ENCODE measurements at places on chromosomes 4 and X.

GRCh38 chr4:20506827-20507226 is 193.4 kb upstream of the PACRGL start:
- DNase-seq = no peak

GRCh38 chr4:154503598-154503997 is 12.0 kb upstream of the DCHS2 start:
- DNase-seq = no peak

DNA sequence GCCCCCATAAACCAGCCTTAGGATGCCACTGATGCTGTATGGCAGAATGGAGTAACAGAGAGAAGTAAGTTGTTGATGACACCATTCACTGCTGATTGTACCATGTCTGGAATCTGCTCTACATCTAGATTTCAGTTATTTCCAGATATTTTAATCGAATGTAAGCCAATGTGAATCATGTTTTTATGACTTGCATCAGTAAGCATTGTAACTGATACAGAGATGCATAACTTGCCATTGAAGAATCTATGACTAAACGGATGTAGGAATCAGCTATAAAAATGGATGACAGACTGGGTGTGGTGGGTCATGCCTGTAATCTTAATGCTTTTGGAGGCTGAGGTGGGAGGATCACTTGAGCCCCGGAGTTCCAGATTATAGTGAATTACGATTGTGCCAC is 161.0 kb upstream of the GATB start:
- DNase-seq = no peak

DNA sequence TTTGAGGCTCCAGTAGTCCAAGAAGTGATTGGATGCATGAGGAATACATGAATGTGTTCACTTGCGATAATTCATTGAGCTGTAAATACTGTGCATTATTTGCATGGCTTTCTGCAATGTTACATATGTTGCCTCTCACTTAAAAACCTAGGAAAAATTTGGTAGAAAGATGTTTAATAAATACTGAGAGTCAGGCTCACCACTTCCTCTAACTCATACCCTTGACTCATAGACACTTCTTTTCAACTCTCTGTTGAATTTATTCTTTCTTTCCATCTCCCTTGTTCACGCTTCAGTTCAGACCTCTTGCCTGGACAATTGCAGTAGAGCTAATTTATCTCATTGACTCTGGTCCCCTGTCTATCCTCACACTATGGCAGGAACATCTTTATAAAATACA is 35.8 kb upstream of the LEF1 start:
- DNase-seq = no peak

DNA sequence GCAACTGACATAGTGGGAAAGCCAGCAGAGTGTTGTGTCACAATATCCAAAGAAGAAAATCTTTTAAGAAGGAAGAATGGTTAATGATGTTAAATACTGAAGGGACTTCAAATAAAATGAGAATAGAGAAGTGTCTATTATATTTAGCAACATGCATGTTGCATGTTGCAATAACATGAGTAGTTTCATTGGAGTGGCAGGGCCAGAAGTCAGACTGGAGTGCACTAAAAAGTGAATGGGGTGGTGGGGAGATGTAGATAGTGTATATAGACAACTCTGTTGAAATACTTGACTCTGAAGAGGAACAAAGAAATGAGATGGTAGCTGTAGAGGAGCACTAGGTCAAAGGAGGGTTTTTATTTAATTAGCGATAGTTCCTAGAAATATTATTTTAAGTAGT is 9.5 kb upstream of the AMMECR1 start:
- no peak for DNase-seq

- DNase-seq = no peak
Measured at GRCh38 chr4:73902817-73903547, 33.8 kb downstream of the CXCL1 start.

DNA sequence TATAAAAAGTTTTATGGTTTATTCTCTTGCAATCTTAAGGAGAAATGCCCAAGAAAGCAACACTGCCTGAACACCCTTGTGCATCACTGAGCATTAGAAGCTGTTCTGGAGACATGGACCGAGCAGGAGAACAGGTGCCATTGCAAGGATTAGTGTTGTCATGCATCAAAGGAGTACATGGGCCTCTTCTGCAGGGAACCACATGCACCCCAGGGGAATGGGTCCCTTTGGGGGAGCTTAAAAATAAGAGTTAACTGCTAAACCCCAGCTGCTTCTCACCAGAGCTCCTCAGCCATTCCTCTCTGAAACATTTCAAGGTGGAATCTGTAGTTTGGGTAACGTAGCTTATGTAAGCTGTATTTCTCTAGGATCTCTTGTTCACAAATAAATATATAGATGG is 353.0 kb upstream of the SLC7A11 start:
- no peak for DNase-seq
